Gastroesophageal sphincter (tissue), 4 donors: ENCODE measurements at places on chromosomes 11 and 22.
A peak's percentile ranks its signal among the peaks of the same experiment; 100 is the strongest.

DNA sequence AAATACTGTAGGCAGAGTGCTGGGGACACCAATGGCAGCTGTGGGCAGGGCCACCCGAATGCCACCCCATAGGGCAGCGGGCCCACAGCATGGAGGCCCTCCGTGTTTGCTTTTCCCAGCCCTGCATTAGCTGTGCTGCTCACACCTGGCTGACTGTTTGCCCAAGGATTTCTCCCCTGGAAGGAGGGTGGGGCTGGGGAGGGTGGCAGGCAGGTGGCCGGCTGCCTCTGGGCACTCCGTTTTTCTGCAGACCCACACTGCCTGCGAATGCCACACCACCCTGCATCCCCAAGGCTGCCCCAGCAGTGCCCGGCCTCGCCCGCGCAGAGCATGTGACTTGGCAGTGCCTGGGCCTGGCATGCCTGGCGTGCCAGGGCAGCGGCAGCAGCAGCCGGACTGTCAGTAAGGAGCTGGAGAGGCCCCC lies 19.6 kb downstream of the DAGLA start:
- no peak for ATAC-seq

- ATAC-seq: no peak
Observed at GRCh38 chr11:101336155-101336554, 206.5 kb upstream of the PGR start.

DNA sequence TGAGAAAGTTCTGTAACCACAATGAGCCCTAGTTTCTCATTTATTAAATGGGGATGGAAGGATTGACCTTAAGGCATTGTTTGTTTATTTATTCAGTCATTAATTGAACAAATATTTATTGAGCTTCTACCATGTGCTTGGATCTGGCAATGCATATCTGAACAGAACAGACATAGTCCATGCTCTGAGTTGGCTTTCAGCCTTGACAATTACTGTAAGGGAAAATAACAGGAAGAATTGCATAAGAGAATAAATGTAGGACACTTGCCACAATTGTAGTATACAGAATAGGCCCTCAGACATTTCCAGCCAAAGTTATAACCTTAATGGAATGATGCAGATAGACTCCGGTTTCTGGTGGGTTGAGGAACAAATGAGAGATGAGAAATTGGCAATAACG lies 160.5 kb upstream of the TTC12 start:
- ATAC-seq: peak; percentile 43

GRCh38 chr11:76768909-76769560 lies 14.1 kb upstream of the TSKU start:
- ATAC-seq: no peak

DNA sequence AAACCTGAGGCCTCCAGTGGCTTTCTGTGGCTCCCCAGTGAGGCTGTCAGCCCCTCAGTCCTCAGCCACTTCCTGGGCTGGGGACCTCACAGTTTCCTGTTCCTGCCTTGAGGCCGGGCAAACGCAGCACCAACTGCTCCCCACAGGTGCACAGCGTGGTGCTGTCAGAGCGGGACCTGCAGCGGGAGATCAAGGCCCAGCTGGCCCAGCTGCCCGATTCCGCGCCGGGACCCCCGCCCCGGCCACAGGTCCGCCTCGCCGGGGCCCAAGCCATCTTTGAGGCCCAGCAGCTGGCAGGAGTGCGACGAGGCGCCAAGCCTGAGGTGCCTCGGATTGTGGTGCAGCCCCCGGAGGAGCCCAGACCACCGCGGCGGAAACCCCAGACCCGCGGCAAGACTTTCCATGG lies 5.4 kb downstream of the TBC1D10C start:
- no peak for ATAC-seq

- ATAC-seq: no peak
Observed at GRCh38 chr11:129021295-129021694, 78.6 kb upstream of the TP53AIP1 start.

DNA sequence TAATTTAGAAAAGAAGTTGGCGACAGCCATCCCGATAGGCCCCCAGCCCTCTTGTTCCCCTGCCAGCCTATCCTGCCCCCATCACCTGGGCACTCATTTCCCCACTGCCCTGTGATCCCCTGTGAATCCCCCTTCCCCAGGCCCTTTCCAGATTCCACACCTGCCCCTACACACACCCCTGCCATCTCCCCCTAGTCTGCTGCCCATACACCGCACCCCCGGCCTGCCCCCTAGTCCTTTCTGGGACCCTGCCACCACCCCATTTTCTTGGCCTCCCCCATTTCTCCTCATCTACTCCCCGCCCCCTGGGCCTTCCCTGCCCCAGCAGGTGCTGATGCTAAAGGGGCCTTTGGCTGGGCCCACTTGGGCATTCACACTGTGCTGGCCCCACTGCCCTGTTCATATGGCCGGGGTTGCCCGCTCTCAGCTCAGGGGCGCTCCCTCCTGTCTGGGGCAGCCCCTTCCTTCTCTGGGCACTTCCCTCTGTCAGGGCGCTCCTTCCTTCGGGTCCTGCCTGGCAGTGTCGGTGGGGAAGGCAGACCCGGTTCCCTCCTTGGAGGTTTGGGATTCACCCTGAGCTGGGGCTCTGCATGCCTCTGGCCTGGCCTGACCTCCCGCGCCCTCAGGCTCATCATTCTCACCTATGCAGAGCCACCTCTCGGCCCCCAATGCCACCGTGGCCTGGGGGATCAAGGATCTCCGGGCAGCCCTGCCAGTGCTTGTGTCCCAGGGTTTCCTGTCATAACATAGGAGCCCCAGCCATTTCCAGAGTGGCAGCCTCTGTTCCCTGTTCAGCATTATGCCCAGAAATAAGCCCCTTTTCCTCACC lies 108.2 kb downstream of the BCR start:
- ATAC-seq: no peak

DNA sequence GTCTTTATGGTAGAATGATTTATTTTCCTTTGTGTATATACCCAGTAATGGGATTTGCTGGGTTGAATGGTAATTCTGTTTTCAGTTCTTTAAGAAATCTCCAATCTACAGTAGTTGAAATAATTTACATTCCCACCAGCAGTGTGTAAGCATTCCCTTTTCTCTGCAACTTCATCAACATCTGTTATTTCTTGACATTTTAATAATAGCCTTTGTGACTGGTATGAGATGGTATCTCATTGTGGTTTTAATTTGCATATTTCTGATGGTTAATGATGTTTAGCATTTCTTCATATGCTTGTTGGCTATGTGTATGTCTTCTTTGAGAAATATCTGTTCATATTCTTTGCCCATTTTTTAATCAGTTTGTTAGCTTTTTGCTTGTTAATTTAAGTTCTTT lies 901.2 kb downstream of the METTL15 start:
- no peak for ATAC-seq

DNA sequence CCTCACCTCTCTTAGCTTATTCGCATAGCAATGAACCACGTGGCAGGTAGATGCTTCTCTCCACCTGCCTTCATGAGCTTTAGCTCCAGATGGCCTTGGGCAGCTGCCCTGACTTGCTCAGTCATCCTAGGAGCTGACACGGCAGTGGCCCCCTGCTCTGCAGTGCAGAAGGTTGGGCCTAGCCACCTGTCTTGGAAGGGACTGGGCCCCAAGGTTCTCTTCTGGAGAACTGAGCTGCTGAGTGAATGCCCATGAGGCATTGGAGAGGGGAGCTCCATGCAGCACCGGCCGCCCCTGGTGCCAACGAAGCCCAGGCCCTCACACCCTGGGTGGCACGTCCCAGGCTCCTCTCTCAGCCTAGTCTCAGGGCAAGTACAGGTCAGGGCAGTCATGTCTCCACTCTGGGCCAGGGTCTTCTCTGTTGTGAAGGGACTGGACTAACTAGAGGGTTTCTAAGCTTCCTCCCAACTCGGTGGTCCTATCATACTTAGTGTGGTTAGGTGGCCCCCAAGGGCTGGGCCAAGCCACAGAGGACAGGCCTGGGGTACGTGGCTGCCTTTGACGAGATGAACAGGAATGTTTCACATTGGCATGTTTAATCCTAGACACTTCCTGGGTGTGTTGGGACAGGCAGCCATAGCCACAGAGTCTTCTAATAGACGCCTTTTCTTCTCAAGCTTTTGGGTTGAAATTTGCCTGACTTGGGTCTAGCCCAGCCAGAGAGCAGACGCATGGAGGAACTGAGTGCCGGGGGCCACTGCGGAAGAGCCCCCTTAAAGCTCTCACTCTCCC lies 47.9 kb downstream of the ALX4 start:
- no peak for ATAC-seq

GRCh38 chr22:21076912-21077625 lies 31.3 kb downstream of the LRRC74B start:
- ATAC-seq: no peak

- peak; percentile 37 for ATAC-seq
Observed at GRCh38 chr11:69280994-69281393, 13.0 kb upstream of the MYEOV start.

- ATAC-seq: no peak
Observed at GRCh38 chr11:76735841-76736240, 47.3 kb upstream of the TSKU start.

- ATAC-seq: no peak
Observed at GRCh38 chr11:46520971-46521745, 72.7 kb downstream of the AMBRA1 start.

- ATAC-seq: no peak
Observed at GRCh38 chr11:45535033-45535432, 130.4 kb downstream of the CHST1 start.

- ATAC-seq: peak; percentile 58
Observed at GRCh38 chr22:50531962-50532674, 2.3 kb upstream of the TYMP start.

GRCh38 chr11:17531636-17532113 lies 12.5 kb downstream of the USH1C start:
- ATAC-seq: no peak

- no peak for ATAC-seq
Observed at GRCh38 chr22:46162285-46162684, 12.0 kb downstream of the PPARA start.

- peak; percentile 89 for ATAC-seq
Observed at GRCh38 chr22:30289141-30289979, at the start of gene CASTOR1. TSS of gene CASTOR1 (minus strand) at chr22:30289505. CDS start at chr22:30289497, 8 bp downstream.

- ATAC-seq: no peak
Observed at GRCh38 chr22:44592824-44593148, 94.8 kb upstream of the RTL6 start.

- no peak for ATAC-seq
Observed at GRCh38 chr11:637593-638521, 788 bp downstream of the DRD4 start.

DNA sequence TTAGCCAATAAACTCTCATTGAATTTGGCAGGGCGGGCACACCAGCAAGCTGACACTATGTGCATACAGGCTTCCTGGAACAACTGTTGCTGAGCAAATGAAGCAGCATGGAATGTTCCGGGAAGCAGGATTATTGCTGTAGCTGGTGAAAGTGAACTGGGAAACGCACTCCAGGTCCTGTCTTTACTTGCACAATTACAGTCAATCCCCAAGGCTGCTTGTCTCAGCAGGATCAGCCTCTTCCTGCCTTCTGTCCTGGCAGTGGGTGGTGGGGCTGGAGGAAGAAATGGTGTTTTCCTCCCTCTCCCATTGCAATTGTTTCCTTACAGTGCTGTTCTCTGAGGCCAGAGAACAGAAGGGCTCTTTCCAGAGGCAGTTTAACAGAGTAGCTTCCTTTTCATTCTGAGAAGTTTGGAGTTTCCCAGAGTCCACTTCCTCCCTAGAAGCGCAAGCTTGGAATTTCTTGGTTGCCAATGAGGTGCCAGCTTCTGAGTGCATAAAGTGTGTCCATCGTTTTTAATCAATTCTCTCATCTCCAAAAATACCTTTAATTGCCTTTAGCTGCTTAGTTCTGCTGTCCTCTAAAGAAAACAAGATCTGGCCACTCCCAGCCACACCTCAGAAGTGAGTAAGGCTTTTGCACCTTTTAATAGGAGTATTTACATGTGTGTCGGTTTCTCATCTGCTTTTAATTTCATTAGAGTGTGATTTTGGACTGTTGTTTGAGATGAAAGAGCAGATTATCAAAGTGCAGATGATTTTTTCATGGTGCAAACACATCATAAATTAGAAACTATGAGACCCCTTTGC lies 19.9 kb downstream of the CD44 start:
- ATAC-seq: peak; percentile 87

- peak; percentile 69 for ATAC-seq
Observed at GRCh38 chr11:59801981-59802638, 8.5 kb downstream of the MRPL16 start.

GRCh38 chr11:16891165-16891564 lies 123.0 kb downstream of the PLEKHA7 start:
- no peak for ATAC-seq

- peak; percentile 32 for ATAC-seq
Observed at GRCh38 chr11:12182676-12183541, 72.5 kb downstream of the MICAL2 start.
